ENCODE measurements at places on chromosomes 11 and 22.

GRCh38 chr11:18384157-18384641 lies 10.2 kb upstream of the LDHA start:
- peak; percentile 89 for DNase-seq

DNA sequence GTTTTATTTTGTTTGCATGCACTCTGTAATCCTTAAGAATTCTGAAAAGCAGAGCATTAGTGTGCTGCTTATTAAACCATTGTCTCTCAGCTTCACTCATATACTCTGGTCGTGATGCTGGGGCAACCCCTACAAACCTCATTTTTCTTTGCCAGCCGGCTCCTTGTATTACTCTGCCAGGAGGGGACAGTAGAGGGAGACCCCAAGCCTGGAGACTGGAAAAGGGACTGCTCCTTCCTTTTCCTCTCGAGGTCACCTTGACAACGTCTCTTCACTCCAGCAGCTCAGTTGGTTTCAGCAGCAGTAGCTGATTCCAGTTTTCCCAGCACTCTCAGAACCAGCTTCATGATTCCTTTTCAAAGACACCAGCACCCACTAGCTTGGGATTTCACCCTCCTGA lies 2.8 kb upstream of the JHY start:
- no peak for DNase-seq

GRCh38 chr22:35348703-35349102 lies 32.2 kb upstream of the HMOX1 start:
- no peak for DNase-seq

DNA sequence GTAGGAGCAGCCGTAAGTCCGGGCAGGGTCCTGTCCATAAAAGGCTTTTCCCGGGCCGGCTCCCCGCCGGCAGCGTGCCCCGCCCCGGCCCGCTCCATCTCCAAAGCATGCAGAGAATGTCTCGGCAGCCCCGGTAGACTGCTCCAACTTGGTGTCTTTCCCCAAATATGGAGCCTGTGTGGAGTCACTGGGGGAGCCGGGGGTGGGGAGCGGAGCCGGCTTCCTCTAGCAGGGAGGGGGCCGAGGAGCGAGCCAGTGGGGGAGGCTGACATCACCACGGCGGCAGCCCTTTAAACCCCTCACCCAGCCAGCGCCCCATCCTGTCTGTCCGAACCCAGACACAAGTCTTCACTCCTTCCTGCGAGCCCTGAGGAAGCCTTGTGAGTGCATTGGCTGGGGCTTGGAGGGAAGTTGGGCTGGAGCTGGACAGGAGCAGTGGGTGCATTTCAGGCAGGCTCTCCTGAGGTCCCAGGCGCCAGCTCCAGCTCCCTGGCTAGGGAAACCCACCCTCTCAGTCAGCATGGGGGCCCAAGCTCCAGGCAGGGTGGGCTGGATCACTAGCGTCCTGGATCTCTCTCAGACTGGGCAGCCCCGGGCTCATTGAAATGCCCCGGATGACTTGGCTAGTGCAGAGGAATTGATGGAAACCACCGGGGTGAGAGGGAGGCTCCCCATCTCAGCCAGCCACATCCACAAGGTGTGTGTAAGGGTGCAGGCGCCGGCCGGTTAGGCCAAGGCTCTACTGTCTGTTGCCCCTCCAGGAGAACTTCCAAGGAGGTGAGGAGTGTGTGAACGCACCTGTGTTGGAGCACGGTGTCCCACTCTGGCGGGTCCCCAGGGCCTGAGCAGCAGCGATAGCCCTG lies at the start of gene TAGLN:
Gene TAGLN, plus strand, starts transcription at position 318 of the 863 bp plus-strand sequence. CDS start 3,644 bp downstream, outside the sequence.
- peak; percentile 82 for DNase-seq

DNA sequence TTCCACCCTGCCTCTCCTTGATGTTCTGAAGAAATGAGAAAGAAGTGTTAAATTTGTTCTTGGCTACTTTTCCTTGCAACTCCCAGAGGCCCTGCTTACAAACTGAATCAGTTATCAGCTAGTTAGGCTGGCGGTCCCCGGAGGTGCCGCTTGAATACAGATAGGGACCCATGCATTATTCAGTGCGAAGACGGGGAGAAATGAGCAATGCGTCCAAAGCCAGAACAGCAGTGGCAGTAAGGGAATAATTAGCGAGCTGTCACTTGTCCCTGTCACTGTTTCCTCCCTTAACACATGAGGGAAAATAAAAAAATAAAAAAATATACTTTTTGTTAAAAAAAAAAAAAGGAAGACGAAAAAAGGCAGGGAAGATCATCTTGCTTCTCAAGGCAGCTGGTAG lies 528.1 kb downstream of the MN1 start:
- no peak for DNase-seq

DNA sequence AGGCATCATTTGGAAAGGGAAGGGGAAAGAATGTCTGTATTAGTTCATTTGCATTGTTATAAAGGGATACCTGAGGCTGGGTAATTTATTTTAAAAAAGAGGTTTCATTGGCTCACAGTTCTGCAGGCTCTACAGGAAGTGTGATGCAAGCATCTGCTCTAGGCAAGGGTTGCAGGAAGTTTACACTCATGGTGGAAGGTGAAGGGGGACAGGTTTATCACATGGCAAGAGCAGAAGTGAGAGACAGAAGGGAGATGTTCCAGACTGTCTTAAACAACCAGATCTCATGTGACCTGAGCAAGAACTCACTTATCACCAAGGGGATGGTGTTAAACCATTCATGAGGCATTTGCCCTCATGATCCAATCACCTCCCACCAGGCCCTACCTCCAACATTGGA lies 90.6 kb downstream of the CCDC83 start:
- DNase-seq: no peak

- DNase-seq: no peak
These were observed 68.4 kb downstream of the GGTLC2 start for GRCh38 chr22:22712666-22713365.

- no peak for DNase-seq
These were observed 78.2 kb downstream of the FAM76B start for GRCh38 chr11:95711162-95711944.

DNA sequence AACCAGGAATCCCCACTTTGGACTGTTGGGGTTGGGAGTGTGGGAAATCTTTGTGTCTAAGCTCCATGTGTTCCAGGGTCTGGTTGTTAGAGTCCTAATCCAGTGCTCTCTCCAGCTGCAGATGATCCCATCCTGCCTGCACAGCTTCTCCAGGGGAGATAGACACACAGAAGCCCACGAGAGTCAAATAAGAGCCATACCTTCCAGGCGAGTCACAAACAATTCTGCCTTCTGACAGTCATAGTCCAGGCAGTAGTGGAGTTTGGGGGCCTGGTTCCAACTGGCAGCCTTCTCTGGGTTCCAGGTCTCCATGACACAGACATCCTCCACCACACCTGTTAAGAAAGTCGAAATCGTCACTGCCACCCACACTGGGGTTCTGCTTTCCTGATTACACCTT lies 32.1 kb downstream of the SYT13 start:
- DNase-seq: no peak

DNA sequence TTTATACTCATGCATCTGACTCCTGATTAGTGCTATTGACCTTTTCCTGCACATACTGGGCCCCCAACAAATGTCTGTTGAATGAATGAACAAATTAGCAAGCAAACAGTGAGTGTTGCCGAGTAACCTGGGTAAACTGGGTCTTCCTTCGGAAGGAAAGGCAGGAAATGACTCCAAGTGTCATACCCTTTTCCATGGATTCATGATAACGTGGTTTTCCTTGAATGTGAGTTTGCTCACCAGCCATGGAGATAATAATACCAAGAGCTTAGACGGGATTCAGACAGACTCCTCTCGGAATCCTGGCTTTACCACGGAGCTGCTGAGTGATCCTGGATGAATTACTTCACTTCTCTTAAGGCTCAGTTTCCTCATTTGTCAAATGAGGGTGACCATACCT lies 16.7 kb downstream of the TECTA start:
- DNase-seq: no peak

- DNase-seq: peak; percentile 63
These were observed 81.1 kb downstream of the BMAL1 start for GRCh38 chr11:13358596-13359270.

GRCh38 chr11:66880496-66881450 lies 23.9 kb downstream of the LRFN4 start:
- no peak for DNase-seq

DNA sequence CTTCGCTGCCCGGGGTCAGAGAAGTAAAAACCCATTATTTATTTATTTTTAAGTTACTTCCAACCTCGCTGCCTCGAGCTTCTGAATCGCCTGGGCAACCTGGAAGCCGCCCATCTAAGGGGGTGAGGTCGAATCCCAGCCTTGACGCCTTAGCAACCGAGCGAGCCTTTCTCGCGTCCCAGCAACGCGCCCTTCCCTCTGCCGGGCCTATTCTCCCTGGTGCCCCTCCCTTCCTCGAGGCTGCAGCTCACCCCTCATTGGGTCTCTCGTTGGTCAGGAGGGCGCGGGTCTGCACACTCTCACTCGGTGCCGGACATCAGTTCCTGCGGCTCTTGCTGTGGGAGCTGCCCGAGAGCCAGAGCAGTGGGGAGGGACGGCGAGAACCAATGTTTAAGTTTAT lies at the start of gene CCDC81:
Gene CCDC81, plus strand, starts transcription at position 302 of the 400 bp plus-strand sequence. CDS start 277 bp downstream, outside the sequence.
- DNase-seq: no peak
